Suppressor macrophage (primary cell): ENCODE measurements at places on chromosomes 13 and 19.

DNA sequence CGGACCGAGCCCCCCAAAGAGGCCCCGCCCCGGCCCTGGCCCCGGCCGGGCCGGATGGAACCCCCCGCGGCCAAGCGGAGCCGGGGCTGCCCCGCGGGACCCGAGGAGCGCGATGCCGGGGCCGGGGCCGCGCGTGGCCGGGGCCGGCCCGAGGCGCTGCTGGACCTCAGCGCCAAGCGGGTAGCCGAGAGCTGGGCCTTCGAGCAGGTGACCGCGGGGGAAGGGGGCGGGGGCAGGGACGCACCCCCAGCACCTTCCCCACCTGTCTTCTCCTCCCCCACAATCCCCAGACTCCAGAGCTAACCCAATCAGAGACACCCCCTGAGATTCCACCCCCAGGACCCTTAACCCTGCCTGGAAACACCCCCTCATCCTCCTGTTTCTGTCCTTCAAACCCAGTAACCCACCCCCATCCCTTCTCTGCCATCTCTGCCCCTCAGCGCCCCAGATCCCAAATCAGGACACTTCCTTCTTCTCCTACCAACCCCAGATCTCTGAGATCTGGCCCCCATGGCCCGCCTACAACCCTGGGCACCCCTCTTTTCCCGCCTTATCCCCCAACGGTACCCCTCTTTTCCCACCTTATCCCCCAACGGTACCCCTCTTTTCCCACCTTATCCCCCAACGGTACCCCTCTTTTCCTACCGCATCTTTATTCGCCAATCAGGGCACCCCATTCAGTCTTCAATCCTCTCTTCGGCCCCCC, 505 bp downstream of the ZSWIM4 start:
- DNase-seq, result no peak

GRCh38 chr13:83272652-83273240, 609.5 kb downstream of the SLITRK1 start:
- DNase-seq, result no peak

- no peak for DNase-seq
These were observed 19.0 kb downstream of the CHST8 start for GRCh38 chr19:33640773-33641172.

- DNase-seq, result no peak
These were observed 1472.6 kb downstream of the UQCRFS1 start for GRCh38 chr19:27740396-27740795.

- no peak for DNase-seq
These were observed 49.2 kb downstream of the SMARCA4 start for GRCh38 chr19:11010041-11010440.

DNA sequence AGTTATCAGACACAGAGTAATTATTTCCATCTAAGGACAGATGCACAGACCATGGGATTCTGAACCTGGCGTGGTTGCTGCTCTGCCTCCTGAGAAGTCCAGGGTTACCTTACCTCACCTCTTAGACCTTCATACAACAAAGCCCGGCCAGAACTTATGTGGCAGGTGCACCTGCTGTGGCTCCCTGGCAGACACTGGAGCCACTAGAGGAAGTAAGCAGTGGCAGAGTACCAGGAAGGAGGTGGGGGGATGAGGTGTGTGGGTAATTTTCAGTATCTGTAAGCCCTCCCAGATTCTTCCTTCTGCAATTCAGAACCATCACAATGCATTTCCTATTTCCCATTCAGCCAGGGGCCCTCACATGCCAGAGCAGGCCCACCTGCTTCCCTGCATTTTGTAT, 106.1 kb upstream of the DOCK9 start:
- DNase-seq, result no peak

DNA sequence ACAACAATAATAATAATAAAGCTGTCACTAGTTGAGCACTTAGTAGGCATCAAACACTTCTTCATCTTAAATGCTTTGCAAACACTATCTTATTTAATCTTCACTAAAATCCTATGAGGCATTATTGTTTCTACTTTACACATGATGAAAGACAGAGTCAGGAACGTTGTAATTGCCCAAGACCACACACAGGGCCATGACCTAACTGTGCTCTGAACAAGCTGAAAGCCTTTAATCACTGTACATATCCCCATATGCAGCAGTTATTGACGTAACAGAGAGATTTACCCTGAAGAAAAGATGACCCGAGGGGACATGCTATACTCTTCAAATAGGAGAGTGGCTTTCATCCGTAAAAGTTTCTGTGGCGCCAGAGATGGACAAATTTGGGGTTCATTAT, 53.0 kb downstream of the SACS start:
- no peak for DNase-seq

- no peak for DNase-seq
These were observed 77.9 kb downstream of the SOX1 start for GRCh38 chr13:112144616-112145550.

DNA sequence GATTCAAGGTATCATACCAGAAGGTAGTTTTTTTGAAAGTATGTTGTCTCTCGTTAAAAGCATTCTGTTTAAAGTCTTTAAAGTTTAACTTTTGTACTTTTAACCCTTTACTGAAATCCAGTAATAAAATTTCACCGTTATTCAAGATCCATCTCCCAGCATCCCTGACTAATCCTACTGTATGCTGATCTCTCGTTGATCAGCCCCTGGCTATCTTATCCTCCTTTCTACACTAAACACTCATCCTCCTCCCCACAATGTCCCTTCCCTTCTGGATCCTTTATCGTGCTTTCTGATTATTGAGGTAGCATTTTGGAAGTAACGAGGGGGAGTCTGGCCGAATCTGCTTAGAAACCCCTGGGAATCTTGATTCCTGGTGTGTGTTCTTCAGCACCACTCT, 1.3 kb downstream of the TPP2 start:
- DNase-seq, result no peak
